ENCODE measurements at places on chromosomes 11 and 22. TPM values are rescaled to one million over a fixed set of nuclear protein-coding genes. Genes with fewer than 3 reads are reported as not detected.

MMP12 gene
- total RNA-seq = 0.08 TPM

GAB2 gene
- total RNA-seq = 5.5 TPM

C1QTNF5 gene
- not detected for total RNA-seq

CFAP300 gene
- 5.2 TPM for total RNA-seq

MRGPRX3 gene
- total RNA-seq = not detected

BCR gene
- 16.6 TPM for total RNA-seq

GTSE1 gene
- 28.0 TPM for total RNA-seq

MMP13 gene
- 0.08 TPM for total RNA-seq

PANX3 gene
- not detected for total RNA-seq

SIAE gene
- 12.8 TPM for total RNA-seq

VSIG10L2 gene
- total RNA-seq = not detected

LRRC32 gene
- 0.22 TPM for total RNA-seq

MAP6 gene
- 1.4 TPM for total RNA-seq

IGSF22 gene
- total RNA-seq = not detected

PIWIL4 gene
- total RNA-seq = 0.22 TPM

CDC45 gene
- total RNA-seq = 23.6 TPM

SYT7 gene
- 0.93 TPM for total RNA-seq

ROBO3 gene
- 2.3 TPM for total RNA-seq

MOGAT2 gene
- not detected for total RNA-seq

SLCO2B1 gene
- total RNA-seq = 2.9 TPM

BDNF gene
- 9.3 TPM for total RNA-seq

SLC17A6 gene
- not detected for total RNA-seq

BIRC3 gene
- total RNA-seq = 51.8 TPM

SLC5A1 gene
- 0.03 TPM for total RNA-seq
